ENCODE measurements at places on chromosomes 12 and 14. TPM values are rescaled to one million over a fixed set of nuclear protein-coding genes. Genes with fewer than 3 reads are reported as not detected.

TAS2R13 gene
- 0.35 TPM for total RNA-seq

ATXN3 gene
- 36.0 TPM for total RNA-seq

MIP gene
- not detected for total RNA-seq

SERPINA5 gene
- not detected for total RNA-seq

SLC17A8 gene
- total RNA-seq = not detected

B4GALNT3 gene
- total RNA-seq = 3.3 TPM

CLEC14A gene
- not detected for total RNA-seq

MTA1 gene
- total RNA-seq = 152 TPM

LRRC10 gene
- total RNA-seq = not detected

RNF34 gene
- total RNA-seq = 75.7 TPM

COA8 gene
- 39.6 TPM for total RNA-seq

OR6C6 gene
- not detected for total RNA-seq

TMEM52B gene
- not detected for total RNA-seq

AQP6 gene
- total RNA-seq = not detected

MYBPC1 gene
- total RNA-seq = not detected

RNASE1 gene
- total RNA-seq = not detected

TSPAN11 gene
- total RNA-seq = not detected

APAF1 gene
- total RNA-seq = 16.5 TPM

TMEM132C gene
- not detected for total RNA-seq

YARS2 gene
- total RNA-seq = 33.0 TPM

TRIM9 gene
- total RNA-seq = 2.4 TPM

PTPRB gene
- not detected for total RNA-seq

PLEKHG7 gene
- total RNA-seq = not detected

NRXN3 gene
- total RNA-seq = not detected

SIX6 gene
- not detected for total RNA-seq

TAS2R50 gene
- total RNA-seq = 0.53 TPM

CD69 gene
- total RNA-seq = 127 TPM

GALNT9 gene
- total RNA-seq = not detected

CDCA3 gene
- 87.8 TPM for total RNA-seq

RIMBP2 gene
- total RNA-seq = not detected

CLEC1A gene
- not detected for total RNA-seq

KRT77 gene
- not detected for total RNA-seq

NUP37 gene
- total RNA-seq = 108 TPM

DEGS2 gene
- total RNA-seq = 2.8 TPM

RPL10L gene
- not detected for total RNA-seq

AMDHD1 gene
- total RNA-seq = 1.4 TPM

TAS2R42 gene
- total RNA-seq = not detected

GCH1 gene
- total RNA-seq = 36.4 TPM

SLC6A12 gene
- total RNA-seq = 0.35 TPM

TAS2R31 gene
- 1.6 TPM for total RNA-seq

CCDC175 gene
- total RNA-seq = not detected
